Stimulated activated CD8-positive, alpha-beta memory T cell treated with anti-CD3 and anti-CD28 coated beads, Interleukin-7, amount 100 ng/mL, for 1 hour (primary cell): ENCODE measurements at places on chromosomes 12 and 14.

GRCh38 chr12:86249851-86250250 is 6.3 kb downstream of the MGAT4C start:
- no peak for DNase-seq

- no peak for DNase-seq
These were observed 603 bp upstream of the LRR1 start for GRCh38 chr14:49598189-49598484.

- no peak for DNase-seq
These were observed 48.7 kb downstream of the NEUROD4 start for GRCh38 chr12:55068416-55069010.

GRCh38 chr14:92472860-92473259 is 40.7 kb upstream of the RIN3 start:
- DNase-seq: no peak

DNA sequence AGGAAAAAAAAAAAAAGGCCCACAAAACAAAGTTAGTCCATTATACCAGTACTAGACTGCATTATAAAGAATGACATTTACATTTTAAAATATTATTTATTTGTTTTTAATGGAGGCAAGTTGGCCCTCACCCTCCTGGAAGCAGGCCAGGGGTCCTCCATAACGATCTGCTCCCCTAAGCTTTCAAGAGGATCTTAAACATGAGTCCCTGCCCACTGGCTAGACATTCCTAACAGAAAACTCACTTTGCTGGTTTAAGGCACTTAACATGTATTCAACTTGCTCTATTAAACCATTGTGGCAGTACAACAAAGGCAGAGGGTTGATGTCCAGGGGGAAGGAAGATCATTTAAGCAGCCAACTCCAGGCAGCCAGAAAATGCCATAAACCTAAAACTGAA is 111.4 kb downstream of the STXBP6 start:
- no peak for DNase-seq

- no peak for DNase-seq
These were observed 9.9 kb downstream of the LRRC74A start for GRCh38 chr14:76836029-76836630.

GRCh38 chr12:91854725-91855124 is 290.9 kb downstream of the BTG1 start:
- DNase-seq: no peak

DNA sequence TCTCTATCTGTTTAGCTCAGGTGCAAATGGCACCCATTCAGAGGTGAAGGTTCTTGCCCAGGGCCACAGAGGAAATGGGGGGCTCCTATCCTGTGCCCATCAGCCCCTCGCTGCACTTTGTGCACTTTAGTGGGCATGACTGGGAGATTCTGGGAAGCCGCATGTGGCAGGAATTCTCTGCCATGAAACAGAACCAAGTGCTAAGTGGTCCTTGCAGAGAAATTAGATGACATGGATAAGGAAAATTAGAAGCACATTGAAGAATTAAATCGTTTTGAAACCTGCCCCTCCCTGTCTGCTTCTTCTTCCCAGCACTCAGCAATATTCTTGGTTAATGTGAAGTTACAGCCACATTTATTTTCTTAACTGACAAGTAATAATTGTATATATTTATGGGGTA is 185.2 kb upstream of the RTL1 start:
- DNase-seq: no peak

GRCh38 chr12:124684971-124685688 is 117.7 kb upstream of the NCOR2 start:
- DNase-seq: no peak

DNA sequence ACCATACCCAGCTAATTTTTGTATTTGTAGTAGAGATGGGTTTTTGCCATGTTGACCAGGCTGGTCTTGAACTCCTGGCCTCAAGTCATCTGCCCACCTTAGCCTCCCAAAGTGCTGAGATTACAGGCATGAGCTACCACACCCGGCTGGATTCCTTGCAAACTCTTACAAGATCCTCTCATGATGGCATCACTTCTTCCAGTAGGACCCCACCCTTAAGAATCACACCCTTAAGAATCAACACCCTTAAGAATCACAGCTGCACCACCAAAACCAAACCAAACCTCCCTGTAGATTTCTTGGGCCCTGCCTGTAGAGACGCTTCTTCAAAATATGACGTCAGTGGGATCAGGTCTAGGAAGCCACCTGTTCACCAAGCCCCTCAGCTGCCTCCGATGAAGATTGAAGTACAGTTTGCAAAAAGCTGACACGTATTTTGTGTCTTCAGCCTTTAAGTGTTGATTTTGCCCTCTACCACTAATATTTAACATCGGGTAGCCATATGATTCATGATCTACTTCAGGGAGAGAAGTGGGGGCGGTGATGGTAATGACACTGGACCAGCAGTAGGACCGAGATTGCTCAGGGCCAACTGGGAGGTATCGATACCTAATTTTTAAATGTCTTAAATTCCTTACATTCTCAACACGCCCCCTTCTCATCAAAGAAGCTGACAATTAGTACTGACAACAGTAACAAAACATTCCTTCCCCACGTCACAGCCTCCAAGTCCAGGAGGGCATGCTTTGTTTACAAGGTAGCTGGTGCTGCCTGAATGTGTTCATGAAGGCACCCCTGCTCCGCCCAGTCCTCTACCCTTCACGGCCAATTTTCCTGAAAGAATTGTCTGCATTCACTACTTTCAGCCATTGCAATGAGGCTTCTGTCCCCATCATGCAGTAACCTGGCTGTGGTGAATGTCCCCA is 57.2 kb downstream of the ESRRB start:
- no peak for DNase-seq

DNA sequence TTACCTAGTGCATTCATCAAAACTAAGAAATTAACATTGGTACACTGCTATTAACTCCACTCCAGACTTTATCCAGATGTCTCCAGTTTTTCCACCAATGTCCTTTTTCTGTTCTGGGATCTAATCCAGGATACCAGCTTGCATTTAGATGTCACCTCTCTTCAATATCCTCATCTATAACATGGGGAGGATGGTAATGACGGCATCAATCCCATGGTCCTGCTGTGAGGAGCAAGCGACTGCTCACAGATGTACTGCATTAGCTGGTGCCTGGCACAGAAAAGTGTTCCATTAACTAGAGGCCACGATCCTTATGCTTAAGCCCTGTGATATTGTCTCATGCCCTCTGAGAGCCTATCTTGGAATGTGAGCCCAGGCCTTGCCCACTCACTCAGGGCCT is 53.8 kb downstream of the CALM1 start:
- no peak for DNase-seq

DNA sequence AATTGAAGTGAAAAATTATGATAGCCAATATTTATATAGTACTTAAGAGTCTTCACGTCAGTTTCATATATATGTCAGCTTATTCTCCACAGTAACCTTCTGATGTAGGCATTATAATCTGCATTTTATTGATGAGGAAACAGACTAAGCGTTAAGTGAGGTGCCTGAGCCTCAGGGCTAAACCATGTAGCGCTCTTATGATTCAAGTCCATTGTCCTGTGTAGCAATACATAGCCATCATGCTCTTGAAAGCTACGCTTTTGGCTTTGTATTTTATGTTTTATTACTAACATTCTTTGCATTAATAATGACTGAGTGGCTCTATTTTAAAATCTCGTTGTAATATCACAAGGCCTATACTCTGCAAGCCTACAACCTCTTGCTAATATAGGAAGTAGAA is 79.0 kb downstream of the ANO6 start:
- no peak for DNase-seq

DNA sequence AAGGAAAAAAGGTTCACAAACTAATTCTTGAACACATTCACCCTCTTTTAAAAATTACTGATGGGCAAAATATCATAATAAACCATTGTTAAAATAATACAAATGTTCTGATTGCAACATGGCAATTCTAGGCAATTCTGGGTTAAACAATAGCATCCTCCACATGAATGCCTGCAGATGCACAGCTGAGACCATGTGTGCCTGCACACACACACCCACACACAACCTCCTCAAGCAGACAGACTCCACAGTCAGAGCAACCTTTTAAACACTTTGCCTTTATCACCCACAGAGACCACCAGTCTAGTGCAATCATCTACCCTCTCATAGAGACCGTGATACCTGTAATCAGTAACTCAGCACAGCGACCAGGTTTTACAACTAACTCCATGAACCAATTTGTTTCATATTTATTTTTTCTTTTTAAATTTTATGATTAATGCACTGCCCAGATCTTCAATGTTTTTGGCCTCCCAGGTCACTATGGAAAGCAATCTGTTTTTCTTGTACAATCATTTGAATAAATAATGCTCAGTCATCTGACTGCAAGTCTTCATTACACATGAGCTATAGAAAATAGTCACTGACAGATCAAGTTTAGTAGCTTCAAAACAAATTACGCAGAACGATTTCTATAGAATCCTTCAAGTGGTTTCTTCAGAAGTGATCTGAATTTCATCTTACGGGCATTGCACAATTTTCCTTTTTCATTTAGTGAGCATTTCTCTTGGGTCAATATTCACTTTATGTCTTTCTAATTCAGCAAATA is 105.8 kb downstream of the PRKD1 start:
- no peak for DNase-seq

DNA sequence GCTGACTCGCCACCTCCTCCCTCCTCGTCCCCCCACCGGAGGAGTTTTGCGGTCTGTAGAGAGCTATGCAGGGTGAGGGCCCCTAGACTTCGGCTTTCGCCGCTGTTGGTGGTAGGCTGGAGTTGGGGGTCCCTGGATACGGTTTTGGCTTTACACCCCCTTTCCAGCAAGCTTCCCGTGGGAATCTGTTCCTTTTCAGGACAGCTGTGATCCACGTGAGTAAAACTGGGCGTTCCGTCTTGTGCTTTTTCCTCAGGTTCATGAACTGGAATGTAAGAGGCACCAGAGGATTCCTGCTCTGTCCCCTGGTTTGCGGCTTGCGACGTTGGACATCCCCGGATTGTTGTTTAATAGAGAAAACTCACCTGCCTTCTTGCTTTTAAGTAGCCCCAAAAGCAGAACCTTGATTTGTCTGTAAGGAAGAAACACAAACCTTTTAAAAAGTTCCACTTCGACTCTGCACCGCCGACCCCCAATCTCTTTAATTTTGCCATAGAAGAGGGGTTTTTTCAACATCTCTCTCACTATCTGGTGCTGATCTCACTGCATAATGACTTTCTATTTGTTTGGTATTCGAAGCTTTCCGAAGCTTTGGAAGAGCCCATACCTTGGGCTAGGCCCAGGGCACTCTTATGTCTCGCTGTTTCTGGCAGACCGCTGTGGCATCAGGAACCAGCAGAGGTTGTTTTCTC is 490 bp downstream of the PRORP start:
- DNase-seq: no peak

DNA sequence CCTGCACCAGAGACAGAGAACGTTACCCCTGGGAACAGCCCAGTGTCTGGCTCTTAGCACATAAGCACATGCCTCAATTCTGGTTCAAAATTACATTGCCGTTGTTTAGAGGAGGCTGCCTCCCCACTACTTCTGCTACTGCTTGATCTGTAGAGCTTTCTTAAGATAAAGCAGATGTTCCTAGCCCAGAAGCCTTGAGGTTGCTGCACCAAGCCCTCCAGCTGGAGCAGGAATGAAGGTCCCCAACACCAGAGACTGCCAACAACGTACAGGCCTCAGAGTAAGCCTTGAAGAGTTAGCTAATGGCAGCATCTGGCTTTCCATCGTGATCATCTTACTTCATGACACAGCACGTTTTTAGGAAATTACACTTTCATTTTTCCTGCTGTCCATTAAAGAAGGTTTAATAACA is 34.7 kb upstream of the AMIGO2 start:
- no peak for DNase-seq

GRCh38 chr14:91324606-91325575 is 80.4 kb upstream of the GPR68 start:
- no peak for DNase-seq

GRCh38 chr14:42517806-42518500 is 911.3 kb downstream of the LRFN5 start:
- no peak for DNase-seq

DNA sequence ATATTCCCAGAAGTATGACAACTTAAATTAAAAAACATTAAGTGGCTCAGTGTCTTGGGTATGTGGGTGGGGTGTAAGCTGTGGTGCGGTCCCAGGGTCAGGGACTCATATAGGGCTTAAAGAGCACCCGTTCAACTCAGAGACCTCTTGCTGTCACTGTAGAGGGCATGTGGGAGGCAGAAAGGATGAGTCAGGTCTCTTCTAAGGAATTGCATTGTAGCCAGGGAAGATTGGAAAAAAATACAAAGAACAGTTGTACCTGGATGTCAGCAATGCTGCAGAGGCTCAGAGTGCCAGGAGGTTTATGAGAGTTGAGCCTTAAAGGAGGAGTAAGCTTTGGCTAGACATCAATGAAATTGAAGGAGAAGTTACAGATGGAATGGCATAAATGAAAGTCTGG is 104.1 kb downstream of the MYRFL start:
- no peak for DNase-seq

GRCh38 chr12:62635649-62636048 is 169.0 kb downstream of the MON2 start:
- no peak for DNase-seq

- no peak for DNase-seq
These were observed 25.5 kb upstream of the DTX1 start for GRCh38 chr12:113030875-113031525.

DNA sequence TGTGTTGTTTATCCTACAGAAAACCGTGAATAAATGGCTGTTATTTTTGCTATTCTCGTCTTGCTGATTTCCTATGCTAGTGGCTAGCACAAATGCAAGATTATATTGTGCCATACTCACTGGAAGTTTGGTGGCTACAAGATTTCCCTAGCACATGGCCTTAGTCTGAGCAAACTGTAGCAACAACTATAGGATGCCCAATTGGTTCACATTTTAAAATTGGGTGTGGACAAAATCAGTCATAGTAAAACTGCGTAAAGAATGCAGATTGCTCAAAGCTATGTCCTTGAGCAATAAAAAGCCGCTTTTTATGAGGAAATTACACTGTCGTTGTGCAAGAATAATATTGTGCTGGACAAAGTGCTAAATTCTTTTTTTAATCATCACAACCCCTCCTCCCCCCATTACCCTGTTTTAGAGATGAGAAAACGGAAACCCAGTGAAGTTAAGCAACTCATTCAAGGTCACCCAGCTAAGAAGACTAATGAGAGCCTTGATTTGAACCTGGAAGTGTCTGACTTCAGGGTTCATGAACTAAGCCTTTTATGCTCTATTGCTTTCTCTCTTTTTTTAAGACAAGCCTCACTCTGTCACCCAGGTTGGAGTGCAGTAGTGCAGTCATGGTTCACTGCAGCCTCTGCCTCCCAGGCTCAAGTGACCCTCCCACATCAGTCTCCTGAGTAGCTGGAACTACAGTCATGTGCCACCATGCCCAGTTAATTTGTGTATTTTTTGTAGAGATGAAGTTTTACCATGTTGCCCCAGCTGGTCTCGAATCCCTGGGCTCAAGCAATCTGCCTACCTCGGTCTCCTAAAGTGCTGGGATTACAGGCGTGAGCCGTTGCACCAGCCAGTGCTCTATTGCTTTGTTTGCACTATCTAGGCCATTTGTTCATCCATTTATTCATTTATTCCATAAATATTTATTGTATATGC is 73.6 kb downstream of the SRGAP1 start:
- DNase-seq: no peak
